Urinary bladder (tissue), 4 donors: ENCODE measurements at places on chromosomes 6 and 20.

GRCh38 chr6:130632897-130633296, 194.3 kb upstream of the SMLR1 start:
- no peak for DNase-seq

- DNase-seq, result no peak
Observed at GRCh38 chr6:32086661-32087573, 22.2 kb downstream of the TNXB start.

DNA sequence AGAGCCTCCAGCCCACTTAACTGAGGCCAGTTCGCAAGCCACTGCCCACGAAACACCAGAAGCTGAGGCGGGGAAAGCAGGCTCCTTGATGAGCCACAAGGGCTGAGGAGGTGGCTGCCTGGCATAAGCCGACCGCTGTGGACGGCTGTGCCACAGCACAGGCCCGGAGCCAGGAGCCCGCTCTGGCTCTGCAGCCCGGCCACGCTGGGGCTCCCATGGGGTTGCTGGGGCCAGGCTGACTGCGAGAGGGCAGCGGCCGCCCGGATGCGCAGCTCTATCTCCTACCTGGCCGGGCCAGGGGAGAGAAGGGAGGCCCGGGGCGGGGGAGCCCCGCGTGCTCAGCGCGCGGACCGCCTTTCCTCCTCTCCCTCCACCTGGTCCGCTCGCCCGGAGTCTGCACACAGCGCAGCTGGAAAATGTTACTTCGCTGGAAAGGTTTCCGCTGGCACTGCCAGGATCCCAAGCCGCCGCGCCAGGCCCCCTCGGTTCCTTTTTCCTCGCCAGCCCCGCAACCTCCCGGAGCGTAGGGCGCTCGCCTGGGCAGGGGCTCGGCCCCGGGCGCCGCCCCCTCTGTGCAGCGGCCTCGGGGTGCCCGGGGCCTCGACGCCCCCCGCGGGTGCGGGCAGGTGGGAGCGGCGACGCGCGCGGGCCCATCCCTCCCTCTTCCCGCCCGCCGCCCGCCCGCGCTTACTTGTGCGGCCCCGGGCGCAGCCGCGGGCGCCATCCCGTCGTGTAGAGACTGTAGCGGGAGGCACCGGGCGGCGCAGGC, 657 bp downstream of the EMILIN3 start:
- no peak for DNase-seq

DNA sequence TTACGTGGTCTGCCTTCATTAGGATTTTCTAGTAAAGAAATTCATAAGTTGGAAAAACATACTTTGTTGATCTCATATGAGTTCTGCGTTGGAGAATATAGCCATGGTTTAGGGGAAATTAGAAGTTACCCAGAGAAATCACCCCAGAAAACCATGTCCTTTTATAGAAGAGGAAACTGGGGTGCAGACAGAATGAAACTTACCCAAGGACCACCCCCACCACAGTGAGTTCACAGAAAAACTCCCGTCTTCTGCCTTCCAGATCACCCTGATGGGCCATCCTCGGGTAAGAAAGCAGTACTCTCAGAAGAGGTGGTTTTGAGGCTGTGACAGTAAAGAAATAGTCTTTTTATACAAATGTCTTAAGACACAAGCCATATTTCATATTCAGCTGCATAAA, 25.1 kb upstream of the MAFB start:
- DNase-seq, result no peak

DNA sequence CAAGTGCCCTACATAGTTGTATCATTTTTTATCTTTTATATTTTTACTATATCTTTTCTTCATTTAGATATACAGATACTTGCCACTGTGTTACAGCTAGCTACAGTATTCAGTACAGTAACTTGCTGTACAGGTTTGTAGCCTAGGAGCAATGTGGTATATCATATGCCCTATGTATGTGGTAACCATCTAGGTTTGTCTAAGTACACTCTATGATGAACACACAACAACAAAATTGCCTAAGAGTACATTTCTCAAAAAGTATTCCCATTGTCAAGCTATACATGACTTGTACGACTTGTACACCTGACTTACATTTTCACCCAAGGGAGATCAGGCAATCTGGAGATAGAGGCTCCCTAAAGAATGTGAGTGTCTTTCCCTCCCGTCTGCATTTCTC, 8.2 kb downstream of the ELOVL5 start:
- DNase-seq, result no peak

DNA sequence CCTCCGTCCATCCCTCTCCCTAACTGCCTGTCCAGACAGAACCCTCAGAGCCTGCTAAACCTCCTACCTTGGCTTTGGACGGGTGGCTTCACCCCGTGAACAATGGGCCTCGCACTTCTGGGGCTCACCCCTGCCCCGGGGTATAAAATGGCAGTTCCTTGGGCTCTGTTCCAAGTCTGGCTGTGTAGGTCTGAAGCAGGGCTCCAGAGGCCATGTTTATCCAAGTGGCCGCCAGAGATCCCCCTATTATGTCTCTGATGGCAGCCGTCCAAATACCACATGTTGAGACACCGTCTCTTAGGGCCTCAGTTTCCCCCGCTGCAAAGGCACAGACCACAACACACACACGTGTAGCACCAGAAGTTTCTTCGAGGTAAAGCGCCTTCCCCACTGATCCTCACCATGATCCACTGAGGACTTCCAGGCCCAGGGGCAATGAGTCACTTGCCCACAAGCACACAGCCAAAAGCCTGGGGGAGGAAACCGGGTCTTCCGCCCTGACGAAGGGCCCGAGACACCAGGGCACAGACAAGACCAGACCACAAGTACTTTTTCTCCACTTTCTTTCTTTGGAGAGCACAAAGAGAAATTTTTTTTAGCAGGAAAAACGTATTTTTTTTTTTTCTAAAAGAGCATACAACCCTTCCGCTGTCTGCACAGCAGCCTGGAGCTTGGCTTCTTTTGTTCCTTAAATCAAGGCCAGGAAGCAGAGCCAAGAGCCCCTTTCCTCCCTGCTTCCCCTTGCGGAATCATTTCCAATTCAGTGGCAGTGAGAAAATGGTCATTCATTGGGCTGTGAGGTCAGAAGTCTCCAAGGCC, 11.8 kb downstream of the CPNE5 start:
- DNase-seq, result no peak

GRCh38 chr6:35170166-35170565, 29.0 kb upstream of the TCP11 start:
- no peak for DNase-seq

DNA sequence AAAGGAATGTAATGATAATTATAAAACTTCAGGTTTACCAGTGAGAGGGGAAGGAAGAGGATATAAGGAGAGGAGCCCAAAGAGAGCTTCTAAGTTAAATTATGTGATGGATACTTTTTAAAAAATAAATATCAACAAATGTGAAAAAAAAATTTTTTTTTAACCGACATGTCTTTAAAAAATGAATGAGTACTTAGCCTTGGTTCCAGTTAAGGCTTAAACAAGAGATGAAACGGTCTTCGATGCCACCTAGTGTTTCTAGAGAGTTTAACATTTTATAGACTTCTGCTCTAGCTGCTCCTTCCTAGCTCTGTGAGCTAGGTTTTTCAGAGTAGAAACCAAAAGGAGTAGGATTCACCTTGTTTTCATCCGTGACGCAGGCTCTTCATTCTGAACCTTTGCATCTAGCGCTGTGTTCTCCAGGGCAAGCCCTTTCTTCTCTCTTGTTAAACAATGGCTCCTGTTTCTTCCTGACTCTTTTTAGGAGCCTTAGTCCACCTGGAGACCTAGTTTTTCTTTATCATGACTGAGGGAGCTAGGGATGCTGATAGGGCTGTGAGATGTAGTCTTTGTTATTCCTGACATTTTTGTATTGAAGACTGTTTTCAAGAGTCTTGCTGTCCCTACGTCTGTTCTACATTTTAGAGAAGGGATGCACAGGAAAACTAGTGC, 42.4 kb upstream of the GNRH2 start:
- DNase-seq, result peak; percentile 29
